ENCODE measurements at places on chromosomes 13 and 19.
A peak's percentile ranks its signal among the peaks of the same experiment; 100 is the strongest.

DNA sequence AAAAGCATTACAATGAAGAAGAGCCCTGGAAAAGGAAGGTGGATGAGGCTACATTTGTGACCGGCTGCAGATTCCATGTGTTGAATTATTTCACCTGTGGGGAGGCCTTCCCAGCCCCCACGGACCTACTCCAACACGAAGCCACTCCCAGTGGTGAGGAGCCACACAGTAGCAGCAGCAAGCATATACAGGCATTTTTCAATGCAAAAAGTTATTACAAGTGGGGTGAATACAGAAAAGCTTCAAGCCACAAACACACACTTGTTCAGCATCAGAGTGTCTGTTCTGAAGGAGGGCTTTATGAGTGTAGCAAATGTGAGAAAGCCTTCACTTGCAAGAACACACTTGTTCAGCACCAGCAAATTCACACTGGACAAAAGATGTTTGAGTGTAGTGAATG lies 5.0 kb downstream of the ZNF551 start:
- DNase-seq, result no peak

DNA sequence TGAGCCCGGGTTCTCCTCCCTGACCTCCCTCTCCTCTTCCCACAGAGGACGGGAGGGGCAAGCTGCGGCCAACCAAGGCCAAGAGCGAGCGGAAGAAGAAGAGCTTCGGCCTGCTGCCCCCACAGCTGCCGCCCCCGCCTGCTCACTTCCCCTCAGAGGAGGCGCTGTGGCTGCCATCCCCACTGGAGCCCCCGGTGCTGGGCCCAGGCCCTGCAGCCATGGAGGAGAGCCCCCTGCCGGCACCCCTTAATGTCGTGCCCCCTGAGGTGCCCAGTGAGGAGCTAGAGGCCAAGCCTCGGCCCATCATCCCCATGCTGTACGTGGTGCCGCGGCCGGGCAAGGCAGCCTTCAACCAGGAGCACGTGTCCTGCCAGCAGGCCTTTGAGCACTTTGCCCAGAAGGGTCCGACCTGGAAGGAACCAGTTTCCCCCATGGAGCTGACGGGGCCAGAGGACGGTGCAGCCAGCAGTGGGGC lies 162.2 kb downstream of the KDM4B start:
- no peak for DNase-seq

- no peak for DNase-seq
These were observed 1761.8 kb downstream of the SLITRK5 start for GRCh38 chr13:89432997-89433396.

- no peak for DNase-seq
These were observed 58.4 kb upstream of the UQCRFS1 start for GRCh38 chr19:29271341-29271740.

- DNase-seq, result no peak
These were observed 33.7 kb downstream of the SHISA2 start for GRCh38 chr13:26017932-26018665.

DNA sequence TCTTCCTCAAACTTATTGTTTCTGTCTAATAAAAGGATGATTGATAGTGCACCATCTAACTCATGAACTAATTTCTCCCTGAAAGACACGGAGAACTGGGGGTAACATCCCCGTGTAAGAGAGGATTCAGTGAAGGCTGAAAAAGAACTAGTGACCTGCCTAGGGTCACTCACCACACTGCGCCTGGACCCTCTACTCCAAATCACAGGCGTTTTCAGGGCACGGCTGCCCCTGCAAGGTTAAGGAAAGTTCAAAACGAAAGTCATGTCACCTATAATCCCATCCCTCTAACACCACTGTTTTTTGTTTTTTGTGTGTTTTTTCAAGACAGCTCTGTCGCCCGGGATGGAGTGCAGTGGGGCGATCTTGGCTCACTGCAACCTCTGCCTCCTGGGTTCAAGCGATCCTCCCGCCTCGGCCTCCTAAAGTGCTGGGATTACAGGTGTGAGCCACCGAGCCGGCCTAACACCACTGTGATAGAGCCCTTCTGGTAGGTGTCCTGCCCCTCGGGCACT lies 8.7 kb downstream of the URAD start:
- DNase-seq, result no peak

DNA sequence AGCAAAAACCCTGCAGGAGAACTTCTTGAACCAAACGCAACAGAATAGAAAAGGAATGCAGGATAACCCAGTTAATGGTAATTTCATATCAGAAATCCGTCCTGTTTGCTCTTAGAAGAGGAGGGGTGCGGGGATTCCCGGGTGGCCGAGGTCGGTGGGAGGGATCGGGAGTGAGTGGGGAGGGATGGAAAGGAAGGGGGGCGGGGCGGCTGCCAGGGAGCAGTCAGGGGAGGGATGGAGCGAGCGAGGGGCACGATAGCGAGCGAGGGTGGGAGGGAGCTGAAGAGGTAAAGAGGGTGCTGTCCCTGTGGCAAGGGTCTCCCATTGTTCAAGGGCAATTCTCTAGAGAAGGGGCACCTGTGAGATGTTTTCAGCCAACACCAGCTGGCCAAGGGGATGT lies 26.5 kb downstream of the CD177 start:
- DNase-seq, result peak; percentile 49

DNA sequence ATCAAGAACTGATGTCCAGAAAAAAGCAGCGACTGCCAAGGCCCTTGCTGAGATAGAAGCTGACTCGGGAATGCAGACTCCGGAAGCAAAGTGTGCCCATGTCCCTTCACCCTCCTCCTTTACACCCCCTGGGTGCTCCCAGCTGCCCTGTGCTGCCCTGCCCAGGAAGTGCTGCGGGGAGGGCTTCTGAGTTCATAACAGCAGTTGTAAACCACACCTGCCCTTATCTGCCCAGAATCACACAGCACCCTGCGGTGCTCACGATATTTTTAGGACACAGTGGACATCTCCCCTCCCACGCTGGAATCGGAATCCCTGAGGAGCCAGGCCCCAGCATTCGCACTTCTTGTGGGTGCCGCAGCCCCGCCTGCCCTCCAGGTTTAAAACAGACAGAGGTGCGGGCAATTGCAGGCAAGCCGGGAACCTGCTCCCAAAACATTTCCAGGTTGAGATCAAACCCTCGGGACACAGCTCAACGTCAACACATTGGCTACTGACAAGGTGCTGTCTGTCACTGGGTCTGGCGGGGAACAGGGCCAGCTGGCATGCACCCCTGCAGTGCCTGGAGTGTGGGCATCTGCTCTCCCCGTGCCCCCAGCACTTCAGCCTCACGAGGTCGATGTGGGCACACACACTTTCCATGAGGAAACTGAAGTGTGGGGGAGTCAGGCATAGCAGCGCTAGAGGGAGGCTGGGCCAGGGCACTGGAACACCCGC lies 36.8 kb downstream of the RAB20 start:
- no peak for DNase-seq

- no peak for DNase-seq
These were observed 23.4 kb downstream of the UBAC2 start for GRCh38 chr13:99224021-99224420.

GRCh38 chr19:39372047-39372802 lies 18.7 kb downstream of the PAF1 start:
- no peak for DNase-seq

- no peak for DNase-seq
These were observed 4.3 kb upstream of the SLITRK5 start for GRCh38 chr13:87666831-87667230.

DNA sequence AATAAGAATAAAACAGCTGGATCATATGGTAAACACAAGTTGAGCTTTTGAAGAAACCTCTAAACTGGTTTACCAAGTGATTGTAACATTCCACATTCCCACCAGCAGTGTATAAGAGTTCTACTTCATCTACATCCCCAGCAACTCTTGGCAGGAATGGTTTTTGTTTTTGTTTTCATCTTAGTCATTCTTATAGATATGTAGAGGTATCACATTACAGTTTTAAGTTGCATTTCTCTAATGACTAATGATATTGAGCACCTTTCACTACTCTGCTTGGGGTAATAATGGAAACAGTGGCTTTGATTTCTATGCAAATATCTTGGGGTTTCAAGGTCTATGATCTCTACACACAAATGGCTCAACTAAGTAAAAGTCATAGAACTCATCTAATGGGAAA lies 614.5 kb downstream of the TBC1D4 start:
- DNase-seq, result no peak

GRCh38 chr13:53032849-53033248 lies 4.2 kb downstream of the OLFM4 start:
- no peak for DNase-seq

DNA sequence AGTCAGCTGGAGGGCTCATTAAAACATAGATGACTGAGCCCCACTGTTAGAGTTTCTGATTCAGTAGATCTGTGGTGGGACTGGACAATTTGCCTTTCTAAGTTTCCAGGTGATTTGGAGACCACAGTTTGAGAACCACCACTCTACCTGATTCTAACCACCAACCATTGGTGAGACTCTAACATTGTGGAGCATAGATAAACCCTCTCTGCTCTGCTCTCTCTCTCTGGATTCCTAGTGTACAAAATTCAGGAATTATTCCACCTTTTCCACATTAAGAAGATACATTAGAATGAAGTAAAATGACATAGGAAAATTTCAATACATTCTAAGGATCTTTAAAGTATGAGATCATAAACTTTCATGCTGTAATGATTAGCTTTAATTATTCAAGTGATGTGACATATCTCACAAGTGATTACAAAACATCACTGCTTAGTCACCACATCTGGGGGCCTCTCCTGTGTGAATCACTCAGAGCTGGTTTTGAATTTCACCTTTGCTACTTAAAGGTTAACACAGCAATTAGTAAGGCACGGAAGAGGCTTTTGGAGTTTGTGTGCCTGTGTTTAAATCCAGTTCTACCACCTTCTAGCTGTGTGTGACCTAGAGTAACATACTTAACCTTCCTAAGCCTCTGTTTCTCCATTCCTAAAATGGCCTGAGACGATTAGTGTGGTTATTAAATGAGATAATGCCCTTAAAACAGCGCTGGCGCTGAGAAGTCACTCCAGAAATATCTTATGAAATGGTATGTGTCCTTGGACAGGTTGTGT lies 78.5 kb upstream of the NBEA start:
- DNase-seq, result no peak

DNA sequence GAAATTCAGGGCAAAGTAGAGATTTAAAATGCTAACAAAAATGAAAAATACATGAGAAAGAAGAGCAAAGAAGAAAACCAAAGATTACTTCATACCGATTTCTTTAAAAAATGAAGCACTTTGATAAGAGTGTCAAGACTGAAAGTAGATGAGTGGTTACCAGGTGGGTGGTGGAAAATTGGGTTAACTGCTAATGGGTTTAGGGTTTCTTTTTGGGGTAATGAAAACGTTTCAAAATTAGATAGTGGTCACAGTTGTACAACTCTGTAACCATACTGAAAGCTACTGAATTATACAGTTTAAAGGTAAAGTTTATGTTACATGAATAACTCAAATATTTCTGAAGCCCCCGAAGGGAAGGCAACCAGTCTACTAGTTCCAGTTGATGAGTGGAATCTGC lies 179.4 kb downstream of the NDFIP2 start:
- DNase-seq, result no peak

DNA sequence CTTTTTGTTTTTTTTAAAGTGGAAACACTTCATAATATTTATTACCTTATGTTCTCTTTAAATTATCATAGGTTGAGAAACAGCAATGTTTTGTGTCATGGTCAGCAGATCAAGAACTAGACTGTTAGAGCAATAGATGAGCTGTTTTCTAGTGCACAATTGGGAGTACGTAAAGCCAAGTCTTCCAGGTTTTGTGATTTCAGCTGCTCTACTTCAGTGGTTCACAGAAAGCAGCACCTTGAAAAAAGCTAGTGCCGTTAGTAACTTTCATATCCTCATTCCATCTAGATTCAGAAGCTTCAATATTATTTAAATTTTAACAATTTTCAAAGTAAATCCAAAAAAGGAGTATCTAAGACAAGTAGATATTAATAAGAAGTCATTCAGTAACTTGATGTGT lies 1.9 kb downstream of the GPR18 start:
- DNase-seq, result no peak

- no peak for DNase-seq
These were observed 1562.9 kb downstream of the OLFM4 start for GRCh38 chr13:54591540-54591939.

DNA sequence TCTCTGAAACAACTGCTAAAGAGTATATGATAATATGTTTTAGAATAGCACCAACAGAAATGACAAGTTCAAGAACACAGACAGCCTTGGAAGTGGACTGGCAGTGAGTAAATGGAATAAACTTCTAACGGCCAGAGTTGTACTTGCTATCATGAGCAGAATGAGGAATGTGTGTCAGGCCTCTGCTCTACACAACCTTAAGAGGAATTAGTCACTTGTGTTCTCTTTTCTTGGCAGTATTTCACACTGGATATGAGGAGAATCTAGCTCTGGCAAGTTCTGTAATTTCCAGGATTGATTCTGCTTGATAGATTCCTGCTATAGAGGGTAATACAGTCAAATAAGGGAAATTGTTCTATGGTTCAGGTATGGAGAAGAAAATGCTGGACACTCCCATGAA lies 757.3 kb downstream of the EFNB2 start:
- DNase-seq, result no peak

- DNase-seq, result no peak
These were observed 8.8 kb downstream of the ALOX5AP start for GRCh38 chr13:30744056-30744680.

GRCh38 chr13:80473695-80474094 lies 132.8 kb upstream of the SPRY2 start:
- DNase-seq, result no peak

DNA sequence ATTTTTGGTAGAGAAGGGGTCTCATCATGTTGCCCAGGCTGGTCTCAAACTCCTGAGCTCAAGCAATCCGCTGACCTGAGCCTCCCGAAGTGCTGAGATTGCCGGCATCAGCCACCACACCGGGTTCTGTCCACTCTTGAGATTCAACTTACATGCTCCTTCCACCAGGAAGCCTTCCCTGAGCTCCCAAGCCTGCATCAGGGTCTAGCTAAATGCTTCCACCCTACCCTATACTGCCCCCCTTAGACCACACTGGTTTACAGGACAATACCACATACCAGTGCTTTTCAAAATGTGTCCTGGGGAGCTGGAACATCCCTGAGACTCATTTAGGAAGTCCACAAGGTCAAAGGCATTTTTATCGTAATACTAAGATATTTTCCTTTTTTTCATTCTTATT lies 15.1 kb upstream of the CACNG8 start:
- peak; percentile 85 for DNase-seq

- no peak for DNase-seq
These were observed 79.4 kb upstream of the ZNF43 start for GRCh38 chr19:21915411-21915810.

DNA sequence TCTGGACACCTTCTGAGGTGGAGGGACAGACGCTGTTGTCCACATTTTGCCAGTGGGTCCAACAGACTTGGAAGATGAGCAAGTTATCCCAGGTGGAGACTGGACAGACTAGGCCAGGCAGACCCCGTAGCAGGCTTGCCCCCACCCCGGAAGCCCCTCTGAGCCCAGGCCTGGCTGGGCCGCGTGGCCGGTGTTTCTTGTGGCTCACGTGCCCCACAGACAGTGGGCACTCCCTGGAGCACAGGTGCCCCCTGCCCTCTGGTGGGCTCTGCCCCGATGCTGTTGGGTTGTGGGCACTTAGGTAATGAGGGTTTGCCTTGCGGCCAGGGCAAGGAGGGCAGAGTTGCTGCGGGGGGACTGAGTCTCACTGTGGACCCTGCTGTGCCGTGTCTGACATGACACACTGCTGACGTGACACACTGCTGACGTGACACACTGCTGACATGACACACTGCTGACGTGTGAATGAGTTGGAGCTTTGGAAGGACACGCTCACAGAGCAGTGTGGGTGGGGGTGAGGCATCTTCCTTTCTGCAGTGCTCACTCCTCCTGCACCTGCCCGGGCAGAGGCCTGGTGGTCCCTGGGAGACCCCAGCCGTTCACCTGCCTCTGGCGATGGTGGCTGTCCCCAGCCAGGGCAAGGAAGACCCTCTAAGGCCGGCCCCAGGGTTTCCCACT lies 25.1 kb downstream of the DOT1L start:
- no peak for DNase-seq

GRCh38 chr13:83219832-83220231 lies 662.4 kb downstream of the SLITRK1 start:
- no peak for DNase-seq

Measured in GM23338 (cell line).